K562 (cell line): ENCODE measurements at places on chromosomes 1 and 21.
A peak's percentile ranks its signal among the peaks of the same experiment; 100 is the strongest.

DNA sequence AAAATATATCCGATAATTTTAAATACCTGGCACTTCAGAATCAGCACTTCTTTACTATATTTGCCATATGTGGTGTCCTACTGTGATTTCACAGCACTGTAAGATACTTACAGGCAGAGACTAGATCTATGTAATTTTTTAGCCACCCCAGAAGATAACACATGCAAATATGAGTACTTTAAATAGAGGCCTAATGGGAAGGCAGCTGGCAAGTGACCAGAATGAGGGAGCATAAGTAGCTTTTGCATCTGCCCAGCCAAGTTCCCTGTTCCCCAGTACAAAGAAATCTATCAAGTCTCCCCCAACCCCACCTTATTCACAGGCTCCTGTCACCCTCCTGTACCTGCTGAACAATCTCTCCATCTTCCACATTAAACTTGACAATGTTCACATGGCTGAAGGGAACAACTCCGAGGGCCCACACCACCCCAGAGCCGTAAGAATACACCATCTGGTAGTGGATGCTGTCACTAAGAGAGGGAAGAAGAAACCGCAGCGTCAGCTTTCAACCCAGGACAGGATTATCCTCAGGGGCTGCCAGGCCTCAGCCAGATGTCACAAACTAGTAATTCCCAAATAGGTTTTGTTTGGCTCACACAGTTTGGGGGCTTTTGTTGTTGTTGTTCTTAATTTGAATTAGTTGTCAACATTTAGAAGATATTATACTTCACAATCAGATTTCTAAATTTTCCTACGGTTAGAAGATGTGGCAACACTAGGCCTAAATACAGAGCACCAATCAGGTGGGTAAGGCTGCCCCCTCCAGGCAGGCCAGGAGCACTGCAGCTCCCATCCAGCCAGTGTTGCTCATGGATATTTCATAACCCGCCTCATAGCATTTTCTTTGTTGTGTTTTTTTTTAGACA lies 10.4 kb downstream of the EMC1 start:
- peak; percentile 74 for DNase-seq

GRCh38 chr1:212607206-212607912 lies 1.2 kb upstream of the ATF3 start:
- DNase-seq: no peak

GRCh38 chr1:64845831-64846425 lies 101.1 kb downstream of the RAVER2 start:
- no peak for DNase-seq

DNA sequence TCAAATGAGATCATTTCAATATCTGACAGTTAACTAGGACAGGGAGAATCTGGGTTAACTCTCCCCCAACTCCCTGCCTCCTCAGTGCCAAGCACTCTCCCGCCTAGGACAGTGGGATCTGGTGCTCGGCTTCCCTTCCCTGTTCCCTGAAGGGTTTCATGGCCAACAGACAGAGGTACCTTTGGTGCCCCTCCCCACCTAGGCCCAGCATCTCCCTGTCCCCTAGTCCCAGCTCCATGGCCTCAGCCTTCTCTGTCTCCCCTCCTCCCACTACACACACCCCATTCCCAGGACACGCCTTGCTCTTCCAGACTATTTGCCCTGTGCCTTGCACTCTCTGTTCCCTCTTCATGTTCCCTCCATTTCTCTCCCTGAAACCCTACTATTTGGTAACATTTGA lies 77.1 kb downstream of the CD247 start:
- no peak for DNase-seq

- no peak for DNase-seq
These were observed 146.0 kb downstream of the MIS18A start for GRCh38 chr21:32132881-32133280.

DNA sequence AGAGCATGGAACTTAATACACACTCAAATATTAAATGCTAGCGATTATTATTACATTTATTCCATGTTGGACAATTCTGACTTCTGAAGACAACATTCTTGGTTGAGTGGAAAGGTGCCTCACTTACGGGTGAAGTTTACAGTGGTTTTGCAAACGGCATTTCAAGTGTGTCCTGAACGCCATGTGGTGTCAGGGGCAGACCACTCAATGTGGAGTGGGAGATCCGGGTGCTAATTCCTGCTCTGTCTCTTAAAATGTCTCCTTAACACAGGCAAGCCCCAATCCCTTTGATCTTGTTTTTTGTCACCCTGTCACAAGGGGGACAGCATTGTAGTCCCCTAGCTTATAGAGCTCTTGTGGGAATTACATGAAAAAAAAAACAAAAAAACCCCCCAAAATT lies 5.6 kb upstream of the TDRD10 start:
- no peak for DNase-seq

- no peak for DNase-seq
These were observed 3.2 kb upstream of the LEMD1 start for GRCh38 chr1:205424901-205425600.

DNA sequence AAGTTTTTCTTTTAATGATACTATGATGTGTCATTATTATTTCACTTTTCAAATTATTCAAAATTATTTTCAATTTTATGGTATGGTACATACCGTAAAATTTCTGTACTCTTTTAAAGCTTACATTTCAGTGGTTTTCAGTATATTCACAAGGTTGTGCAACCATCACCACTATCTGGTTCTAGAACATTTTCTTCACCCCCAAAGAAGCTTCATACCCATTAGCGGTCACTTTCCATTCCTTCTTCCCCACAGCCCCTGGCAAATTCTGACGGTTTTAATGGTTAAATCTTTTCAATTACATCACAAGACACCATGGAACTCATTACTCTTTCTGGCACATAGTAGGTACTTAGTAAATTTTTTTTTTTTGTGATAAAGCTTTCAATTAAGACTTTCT lies 22.8 kb upstream of the ATP5PO start:
- DNase-seq: no peak

DNA sequence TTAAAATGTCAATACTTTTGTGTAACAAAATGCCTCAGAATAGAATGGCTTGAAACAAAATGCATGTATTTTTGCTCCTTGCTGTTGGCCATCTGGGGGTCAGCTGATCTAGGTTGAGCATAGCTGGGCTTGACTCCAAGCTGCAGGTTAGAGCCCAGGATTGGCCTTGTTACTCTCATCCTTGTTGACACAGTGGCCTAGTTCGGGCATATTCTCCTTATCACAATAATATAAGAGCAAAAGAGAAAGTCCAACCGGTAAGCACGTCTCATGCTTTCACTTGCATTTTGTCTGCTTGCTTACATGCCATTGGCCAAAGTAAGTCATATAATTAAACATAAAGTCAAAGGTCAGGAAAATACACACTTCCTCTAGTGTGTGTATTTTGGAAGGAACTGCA lies 456.2 kb downstream of the KCNT2 start:
- DNase-seq: peak; percentile 44

DNA sequence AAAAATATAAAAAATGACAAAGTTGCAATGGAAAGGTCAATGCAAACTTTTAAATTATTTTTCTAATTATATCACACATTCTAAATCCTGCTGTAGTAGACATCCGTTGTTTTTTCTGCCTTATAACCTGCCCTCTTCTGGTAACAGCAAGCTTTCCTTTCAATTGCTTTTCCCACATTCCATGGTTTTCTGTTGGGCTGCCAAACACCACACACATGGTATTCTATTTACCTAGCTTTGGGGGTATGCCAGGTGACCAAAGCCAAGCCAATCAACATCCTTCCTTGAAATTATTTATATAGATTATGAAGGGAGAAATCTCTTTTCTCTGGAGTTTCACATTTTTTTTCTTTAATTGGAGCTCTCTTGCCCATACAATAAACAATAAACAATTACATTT lies 3.4 kb upstream of the LAMC1 start:
- DNase-seq: no peak

DNA sequence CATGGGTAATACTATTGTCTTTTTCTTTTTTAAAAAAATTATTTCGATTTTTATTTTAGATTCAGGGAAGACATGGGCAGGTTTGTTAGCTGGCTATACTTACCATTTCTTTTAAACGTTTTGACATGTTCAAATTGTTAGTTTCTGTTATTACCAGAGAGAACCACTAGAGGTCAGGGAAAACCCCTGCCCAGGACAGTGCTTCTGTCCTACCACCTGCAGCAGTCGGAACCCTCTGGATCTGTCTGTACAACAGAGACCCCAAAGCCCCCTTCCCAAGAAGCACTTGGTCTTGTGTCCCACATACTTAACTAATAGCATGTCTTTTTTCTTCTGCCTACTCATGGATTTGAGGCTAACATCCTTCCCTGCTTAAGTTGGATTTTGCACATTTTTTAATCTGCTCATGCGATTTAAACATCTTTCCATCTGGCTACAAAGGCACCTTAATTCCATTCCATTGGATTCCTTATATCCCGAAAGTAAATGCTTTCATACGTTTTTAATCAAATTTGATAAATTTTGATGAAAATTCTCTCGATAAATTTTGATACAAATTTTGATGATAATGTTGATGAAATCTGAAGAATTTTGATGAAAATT lies 10.0 kb upstream of the C1orf115 start:
- DNase-seq: peak; percentile 49

GRCh38 chr21:41511858-41512257 lies 3.9 kb upstream of the TMPRSS2 start:
- no peak for DNase-seq

DNA sequence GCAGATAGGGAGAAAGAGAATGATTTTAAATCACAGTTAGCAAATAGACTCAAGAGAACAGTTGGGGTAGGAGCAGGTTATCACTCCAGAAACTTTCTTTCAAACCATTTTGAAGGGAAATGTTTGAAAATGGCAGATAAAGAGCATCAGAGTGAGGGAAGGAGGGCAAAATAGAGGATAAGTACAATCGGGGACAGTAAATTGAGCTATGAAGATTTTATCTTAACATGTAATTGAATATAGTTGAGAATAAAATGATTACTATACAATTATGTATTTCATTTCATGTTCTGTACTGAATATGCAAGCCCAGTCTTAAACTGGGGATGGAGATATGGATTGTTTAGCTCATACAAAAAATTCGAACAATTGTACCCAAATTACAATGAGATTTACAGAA lies 54.0 kb downstream of the MAP10 start:
- no peak for DNase-seq

- DNase-seq: no peak
These were observed 15.9 kb upstream of the PLCH2 start for GRCh38 chr1:2460203-2460602.

- DNase-seq: no peak
These were observed 55.0 kb downstream of the CNIH3 start for GRCh38 chr1:224671076-224671475.

GRCh38 chr1:150562446-150563339 lies 13.5 kb downstream of the ADAMTSL4 start:
- no peak for DNase-seq

DNA sequence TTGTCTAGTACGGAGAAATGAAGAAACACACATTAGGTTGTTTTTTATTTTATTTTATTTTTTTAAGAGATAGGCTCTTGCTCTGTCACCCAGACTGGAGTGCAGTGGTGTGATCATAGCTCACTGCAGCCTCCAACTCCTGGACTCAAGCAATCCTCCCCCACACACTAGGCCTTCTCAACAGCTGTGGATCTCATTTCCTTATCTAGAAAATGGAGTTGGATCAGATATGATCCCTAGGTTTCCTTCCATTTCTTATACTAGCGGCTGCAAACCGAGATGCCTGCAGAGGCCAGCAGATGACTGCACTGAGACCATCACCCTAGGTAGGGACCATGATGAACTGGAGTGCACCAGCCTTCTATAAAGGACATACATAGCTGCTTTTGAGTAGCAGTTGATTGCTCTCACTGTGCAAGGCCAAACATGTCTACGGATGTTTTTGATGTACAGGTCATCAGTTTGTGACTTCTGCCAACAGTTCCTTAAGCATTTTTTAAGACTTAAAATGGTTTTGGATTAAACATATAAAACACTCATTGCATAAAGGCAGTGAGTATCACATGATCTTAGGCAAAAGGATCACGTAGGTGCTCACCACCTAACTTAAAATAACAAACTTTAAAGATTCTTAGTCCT lies 11.4 kb upstream of the KLHL12 start:
- DNase-seq: peak; percentile 64

DNA sequence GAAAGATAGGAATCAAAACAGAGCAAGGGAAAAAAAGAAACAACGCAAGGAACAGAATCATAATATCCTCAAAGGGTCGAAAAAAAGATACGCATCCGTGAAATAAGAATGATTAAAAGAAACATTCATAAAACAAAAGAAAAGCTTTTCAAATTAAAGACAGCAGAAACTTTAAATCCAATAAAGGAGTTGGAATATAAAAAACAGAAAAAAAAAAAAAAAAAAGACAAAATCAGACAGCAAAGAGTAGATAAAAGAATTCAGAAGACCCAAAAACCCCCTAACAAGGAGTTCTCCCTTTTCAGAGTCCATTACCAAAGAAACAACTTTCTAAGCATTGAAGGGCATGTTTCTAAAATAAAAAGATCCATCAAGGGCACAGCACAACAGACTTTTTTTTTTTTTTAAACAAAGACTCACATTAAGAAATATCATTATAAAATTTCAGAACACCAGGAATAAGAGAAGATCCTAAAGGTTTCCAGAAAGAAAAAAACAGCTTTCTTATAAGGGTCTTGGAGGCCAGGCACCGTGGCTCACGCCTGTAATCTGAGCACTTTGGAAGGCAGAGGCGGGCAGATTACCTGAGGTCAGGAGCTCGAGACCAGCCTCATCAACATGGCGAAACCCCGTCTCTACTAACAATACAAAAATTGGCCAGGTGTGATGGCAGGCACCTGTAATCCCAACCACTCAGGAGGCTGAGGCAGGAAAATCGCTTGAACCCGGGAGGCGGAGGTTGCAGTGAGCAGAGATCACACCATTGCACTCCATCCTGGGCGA lies 44.7 kb downstream of the ENAH start:
- no peak for DNase-seq

DNA sequence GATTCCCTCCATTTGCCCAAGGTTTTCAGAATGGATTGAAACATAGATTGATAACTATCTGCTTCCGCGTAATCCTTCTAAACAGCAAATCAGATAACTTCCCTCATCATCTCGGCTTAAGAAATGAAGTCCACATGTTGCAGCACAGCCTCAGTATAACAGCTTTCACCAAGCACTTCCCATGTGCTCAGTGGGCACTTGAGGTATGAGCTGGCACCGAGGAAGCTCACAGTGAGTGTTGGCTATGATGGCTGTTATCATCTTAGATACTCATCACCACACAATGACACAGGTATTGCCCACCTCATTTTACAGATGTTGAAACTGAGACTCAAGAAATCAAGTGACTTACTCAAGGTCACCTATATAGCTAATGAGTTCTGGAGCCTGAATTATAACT lies 43.2 kb downstream of the RCSD1 start:
- no peak for DNase-seq

GRCh38 chr1:94463765-94464330 lies 45.7 kb downstream of the ABCD3 start:
- peak; percentile 14 for DNase-seq

GRCh38 chr1:31501505-31501904 lies 74.8 kb upstream of the TINAGL1 start:
- DNase-seq: no peak

DNA sequence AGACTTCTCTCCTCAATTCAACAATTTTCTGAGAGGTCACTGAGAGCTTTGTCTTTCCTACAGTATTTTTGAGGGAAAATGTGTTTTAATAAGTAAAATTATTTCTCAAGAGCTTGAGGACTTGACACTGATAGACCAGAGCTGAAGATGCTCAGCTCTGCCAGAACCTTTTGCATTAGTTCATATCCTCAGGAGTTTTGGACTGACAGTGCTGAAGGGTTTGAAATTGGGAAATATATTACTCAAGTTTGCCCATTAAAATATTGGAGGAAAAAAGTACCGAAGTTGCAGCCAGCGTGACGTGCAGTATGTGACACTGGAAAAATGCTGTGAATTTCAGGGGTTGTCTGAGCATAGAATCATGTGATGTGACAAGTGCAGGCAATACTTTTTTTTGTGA lies 346.6 kb upstream of the DPYD start:
- no peak for DNase-seq
